ENCODE measurements at places on chromosomes 2 and 18.

GRCh38 chr2:44549856-44550255 lies 188.1 kb downstream of the CAMKMT start:
- DNase-seq: no peak

DNA sequence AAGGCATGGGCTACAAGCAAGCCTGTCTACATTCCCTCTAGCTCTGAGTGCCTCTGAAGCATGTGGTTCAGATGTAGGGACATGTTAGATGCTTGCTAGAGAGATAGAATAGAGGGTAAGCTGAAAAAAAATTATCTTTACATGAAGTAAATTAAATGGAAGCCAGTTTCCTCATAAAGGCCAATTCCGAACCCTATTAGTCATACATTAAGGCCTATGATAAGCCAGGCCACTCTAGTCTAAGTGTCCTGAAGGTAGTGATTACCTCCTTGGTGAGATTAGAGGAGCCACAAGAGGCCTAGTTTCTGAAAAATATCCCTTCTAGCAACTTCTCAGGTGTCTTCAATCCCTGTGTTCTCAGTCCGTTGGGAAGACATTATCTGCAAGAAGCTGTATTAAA lies 72.4 kb upstream of the NPAS2 start:
- DNase-seq: no peak

GRCh38 chr2:18949871-18950270 lies 360.5 kb upstream of the NT5C1B start:
- no peak for DNase-seq

- no peak for DNase-seq
Measured at GRCh38 chr2:170523506-170523905, 191.6 kb upstream of the SP5 start.

- DNase-seq: no peak
Measured at GRCh38 chr2:88450925-88451810, 1.3 kb downstream of the FOXI3 start.

DNA sequence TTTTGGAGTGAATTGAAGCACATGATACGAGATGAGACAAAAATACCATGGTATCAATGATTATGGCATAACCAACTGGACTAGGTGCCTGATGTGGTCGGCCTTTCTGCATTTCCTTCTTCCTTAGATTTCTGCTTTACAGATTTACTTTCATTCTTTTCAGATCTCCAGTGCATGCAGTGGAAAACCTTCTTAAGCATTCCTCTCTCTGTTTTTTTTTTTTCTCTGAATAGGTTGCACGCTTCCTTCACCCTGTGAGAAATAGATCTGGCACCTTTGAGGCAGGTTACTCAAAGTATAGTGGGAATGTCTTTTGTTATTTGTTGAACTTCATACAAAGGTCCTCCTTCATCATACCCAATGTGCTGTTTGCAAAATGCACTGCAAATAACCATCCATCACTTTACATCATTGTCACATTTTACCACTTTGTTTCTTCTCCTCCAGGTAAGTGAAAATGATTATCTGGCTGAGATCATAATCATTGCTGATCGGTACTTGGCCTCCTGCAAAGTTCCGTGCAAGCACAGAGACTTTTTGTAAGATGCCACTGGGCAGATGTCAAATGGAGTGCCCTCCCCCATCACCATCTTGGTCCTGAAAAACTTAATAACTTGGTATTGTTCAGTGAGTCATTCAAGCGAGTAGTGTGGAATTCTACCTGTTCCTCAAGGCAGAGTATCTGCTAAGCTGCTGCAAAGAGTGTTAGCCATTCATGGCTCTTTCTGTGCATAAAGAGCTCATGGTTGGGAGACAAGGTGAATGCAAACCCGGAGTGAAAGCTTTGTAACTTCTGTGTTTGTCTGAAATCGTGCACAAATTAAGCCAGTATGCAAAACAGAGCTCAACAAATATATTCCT lies 30.0 kb upstream of the KLHL14 start:
- DNase-seq: no peak

DNA sequence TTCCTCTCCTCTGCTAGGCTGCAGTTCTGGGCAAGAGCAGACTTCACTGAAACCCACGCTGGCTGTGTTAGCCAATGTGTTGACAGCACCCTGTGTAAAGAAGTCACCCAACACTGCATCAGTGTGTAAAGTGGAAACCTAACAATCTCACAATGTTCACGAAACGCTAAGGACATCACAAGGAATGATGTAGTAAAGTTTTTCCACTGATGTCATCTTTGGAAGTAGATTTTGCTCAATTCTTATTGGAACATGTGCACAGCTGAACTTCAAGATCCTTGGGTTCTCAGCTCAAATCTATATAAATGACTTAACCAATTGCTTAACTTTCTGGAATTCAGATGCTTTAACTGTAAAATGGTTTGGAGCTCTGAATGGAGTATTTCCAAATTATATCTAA lies 1112.5 kb downstream of the TSN start:
- no peak for DNase-seq

- no peak for DNase-seq
Measured at GRCh38 chr18:2009942-2010697, 561.2 kb downstream of the METTL4 start.

- DNase-seq: no peak
Measured at GRCh38 chr2:240168546-240169361, 28.3 kb upstream of the OTOS start.

- no peak for DNase-seq
Measured at GRCh38 chr2:38076152-38076709, 280 bp upstream of the CYP1B1 start.

DNA sequence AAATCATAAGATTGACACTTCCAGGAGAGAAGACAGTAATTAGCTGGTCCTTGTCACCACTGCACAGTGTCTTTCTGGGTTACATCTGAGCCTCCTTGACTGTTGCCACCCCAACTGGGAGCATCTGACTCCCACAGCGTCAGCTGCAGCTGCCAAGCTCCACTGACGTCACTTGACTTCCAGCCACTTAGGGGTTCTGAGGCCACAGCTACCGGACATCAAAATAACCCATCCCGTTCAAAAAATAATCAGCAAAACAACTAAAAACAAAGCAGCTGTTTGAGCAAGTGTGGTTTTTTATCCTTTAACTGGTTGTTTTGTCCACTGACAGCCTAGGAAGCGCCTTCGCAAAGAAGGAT lies 206.5 kb upstream of the AGAP1 start:
- no peak for DNase-seq

DNA sequence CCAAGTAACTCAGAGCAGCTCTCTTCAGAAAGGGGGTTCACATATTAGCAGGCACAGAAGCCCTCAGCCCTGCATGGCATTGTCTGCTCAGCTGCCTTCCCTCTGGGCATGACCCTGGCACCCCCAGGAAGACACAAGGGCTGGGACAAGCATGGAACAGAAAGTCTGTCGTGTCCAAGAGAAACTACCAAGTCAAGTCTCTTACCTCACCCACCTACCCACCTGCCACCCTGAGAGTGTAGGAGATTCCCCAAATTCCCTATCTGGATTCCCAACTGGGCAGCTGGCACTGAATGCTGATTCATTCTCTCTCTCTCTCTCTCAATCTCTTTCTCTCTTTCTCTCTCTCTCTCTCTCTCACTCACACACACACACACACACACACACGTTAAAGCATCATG lies 21.6 kb downstream of the SMAD7 start:
- no peak for DNase-seq

- DNase-seq: no peak
Measured at GRCh38 chr2:56681659-56682396, 498.0 kb downstream of the CCDC85A start.

DNA sequence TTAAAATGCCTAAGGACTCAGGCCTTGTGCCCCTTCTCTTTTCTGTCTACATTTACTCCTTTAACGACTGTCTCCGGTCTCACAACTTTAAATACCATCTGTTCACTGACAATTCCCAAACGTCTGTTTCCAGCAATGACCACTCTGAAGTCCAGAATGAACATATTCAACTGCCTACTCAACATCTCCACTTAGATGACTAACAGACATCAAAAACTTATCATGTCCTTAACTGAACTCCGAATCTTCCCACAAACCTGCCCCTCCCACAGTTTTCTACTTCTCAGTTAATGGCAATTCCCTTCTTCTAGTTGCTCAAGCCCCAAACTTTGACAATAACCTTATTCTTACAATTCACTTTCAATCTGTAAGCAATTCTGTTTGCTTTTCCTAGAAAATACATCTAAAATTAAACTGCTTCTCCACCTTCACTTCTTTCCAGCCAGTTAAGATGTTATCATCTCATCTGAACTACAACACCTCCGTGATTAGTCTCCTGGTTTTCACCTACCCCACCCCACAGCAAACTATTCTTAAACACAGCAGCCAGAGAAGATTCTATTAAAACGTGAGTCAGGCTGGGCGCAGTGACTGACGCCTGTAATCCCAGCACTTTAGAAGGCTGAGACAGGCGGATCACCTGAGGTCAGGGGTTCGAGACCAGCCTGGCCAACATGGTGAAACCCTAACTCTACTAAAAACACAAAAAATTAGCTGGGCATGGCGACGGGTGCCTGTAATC lies 2.8 kb downstream of the C1D start:
- no peak for DNase-seq

DNA sequence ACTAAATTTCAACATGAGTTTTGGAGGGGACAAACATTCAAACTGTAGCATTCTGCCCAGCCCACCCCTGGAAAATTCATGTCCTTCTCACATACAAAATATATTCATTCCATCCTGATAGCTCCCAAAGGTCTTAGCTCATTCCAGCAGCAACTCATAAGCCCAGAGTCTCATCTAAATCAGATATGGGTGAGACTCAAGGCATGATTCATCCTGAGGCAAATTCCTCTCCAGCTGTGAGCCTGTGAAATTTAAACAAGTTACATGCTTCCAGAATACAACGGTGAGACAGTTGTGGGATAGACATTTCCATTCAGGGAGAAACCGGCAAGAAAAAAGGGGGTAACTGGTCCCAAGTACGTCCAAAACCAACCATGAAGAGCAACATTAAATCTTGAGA lies 43.5 kb upstream of the FAHD2A start:
- no peak for DNase-seq

GRCh38 chr2:3517948-3518495 lies 1.3 kb downstream of the ADI1 start:
- no peak for DNase-seq

DNA sequence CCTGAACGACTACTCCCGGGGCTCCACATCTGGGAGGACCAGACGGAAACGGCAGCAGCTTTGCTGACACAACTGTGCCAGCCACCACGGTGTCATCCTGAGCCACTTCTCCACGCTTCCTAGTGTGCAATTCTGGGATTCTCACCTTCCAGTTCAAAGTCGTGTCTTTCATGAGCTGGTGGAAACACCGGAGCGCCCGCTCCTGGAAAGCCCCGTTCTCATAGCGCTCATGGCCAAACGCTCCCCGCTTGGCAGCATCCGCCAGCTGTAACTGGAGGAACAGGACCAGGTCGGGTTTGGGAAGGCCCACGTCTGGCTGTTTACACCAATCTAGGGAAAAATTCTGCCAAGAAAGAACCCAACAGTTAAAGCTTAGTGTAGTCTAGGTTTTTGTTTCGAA lies 8.3 kb downstream of the DTYMK start:
- DNase-seq: no peak

DNA sequence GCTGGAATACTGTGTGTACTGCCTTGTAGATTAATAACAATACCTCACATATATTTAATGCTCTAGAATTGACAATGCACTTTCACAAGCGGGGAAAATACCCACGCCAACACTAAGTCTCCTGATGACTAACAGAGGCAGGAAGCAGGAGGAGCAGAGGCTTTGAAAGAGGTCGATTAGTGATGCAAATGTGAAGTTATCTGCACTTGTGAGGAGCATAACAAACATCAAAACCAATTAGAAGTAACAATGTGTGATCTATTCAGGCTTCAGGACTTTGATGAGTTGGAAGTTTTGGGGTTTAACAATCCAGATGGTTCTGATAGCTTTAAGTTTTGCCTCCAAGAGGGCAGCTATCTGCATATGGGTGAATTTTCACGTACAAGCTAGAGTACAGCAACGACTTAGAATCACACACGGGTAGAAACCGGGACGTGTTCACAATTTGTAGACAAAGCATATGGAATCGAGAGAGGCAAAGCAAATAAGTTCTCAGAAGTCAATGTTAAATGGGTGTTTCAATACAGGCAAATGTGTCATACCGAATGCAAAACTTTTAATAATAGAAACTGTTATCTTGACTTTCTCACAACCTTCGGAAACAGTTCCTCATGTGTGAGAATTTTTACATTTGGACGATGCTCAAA lies 114.5 kb downstream of the METTL8 start:
- DNase-seq: no peak

All from thoracic aorta (tissue), 2 donors.